ENCODE measurements at places on chromosomes 5 and 9. TPM values are rescaled to one million over a fixed set of nuclear protein-coding genes. Genes with fewer than 3 reads are reported as not detected.

PCDHGB5 gene
- polyA plus RNA-seq: 0.54 TPM

NR2F1-AS1 gene
- polyA plus RNA-seq: 0.24 TPM

LHX3 gene
- not detected for polyA plus RNA-seq

PTGR1 gene
- polyA plus RNA-seq: 6.6 TPM

FBXW11 gene
- 102 TPM for polyA plus RNA-seq
